ENCODE measurements at places on chromosomes 3 and 15. TPM values are rescaled to one million over a fixed set of nuclear protein-coding genes. Genes with fewer than 3 reads are reported as not detected.
A peak's percentile ranks its signal among the peaks of the same experiment; 100 is the strongest.

The USP13 gene
- total RNA-seq: 8.4 TPM

The APBA2 gene
- 8.2 TPM for total RNA-seq

The MGLL gene
- total RNA-seq: 130 TPM

The NANOGP8 gene
- not detected for total RNA-seq

The A4GNT gene
- total RNA-seq: not detected

The GHSR gene
- not detected for total RNA-seq

The ACTRT3 gene
- total RNA-seq: 1.7 TPM

The CCDC13 gene
- 1.4 TPM for total RNA-seq

The NRROS gene
- total RNA-seq: 3.5 TPM

The CD200R1 gene
- 0.88 TPM for total RNA-seq

The ITIH1 gene
- not detected for total RNA-seq

The C3orf85 gene
- total RNA-seq: 99.7 TPM

The SLC22A14 gene
- total RNA-seq: 5.0 TPM

The PATL2 gene
- 35.5 TPM for total RNA-seq

The THSD4 gene
- 38.5 TPM for total RNA-seq

The ABHD6 gene
- total RNA-seq: 85.5 TPM

The MAP2K1 gene
- 27.8 TPM for total RNA-seq

DNA sequence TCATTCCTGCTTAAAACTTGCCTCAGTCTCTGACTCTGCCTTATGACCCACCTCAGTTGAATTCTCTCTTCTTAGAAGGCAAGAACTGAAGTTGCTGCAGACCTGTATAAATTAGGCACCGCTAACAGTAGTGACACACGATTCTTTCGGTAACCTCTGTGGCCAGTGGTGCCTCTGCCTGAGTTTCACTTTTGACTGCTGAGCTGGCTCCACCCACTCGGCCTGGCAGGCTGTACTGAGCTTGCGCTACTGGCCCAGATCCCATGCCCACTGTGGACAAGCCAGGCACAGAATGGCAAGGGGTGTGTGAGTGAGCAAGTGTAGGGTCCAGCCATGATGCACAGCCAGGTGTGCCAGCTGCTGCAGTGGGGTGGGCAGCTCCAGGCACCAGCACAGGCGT is 19.1 kb upstream of the EIF1B start:
- no peak for DNase-seq

DNA sequence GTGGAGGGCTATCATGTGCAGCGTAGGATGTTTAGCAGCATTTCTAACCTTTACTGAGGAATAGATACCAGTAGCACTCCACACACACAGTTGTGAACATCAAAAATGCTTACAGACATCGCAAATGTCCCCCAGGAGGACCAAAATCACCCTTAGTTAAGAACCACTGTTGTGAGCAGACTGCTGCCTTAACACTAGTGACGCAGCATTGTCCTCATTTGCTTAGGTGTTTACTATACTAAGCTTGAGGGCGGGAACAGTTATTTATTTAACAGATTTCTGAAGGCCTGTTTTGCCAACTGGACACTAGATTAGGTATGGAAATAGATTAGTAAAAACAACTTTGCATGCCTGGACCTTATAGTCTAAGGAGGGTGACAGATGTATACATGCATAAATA is 2.3 kb downstream of the PPP2R3A start:
- DNase-seq: no peak

DNA sequence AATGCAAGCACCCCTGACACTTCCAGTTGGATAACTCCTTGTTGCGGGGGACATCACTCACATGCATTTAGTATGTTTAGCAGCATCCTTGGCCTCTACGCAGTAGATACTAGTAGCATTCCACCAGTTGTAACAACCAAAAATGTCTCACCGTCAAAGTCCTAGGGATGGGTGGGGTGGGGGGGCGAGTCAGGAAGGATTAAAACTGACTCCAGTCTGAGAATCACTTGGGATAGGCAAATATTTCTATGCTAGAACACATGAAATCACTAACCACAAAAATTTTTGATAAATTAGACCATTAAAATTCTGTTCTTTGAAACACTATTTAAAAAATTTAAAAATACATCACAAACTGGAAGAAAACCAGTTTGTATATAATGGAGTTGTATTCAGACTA is 18.0 kb downstream of the ICE2 start:
- no peak for DNase-seq

DNA sequence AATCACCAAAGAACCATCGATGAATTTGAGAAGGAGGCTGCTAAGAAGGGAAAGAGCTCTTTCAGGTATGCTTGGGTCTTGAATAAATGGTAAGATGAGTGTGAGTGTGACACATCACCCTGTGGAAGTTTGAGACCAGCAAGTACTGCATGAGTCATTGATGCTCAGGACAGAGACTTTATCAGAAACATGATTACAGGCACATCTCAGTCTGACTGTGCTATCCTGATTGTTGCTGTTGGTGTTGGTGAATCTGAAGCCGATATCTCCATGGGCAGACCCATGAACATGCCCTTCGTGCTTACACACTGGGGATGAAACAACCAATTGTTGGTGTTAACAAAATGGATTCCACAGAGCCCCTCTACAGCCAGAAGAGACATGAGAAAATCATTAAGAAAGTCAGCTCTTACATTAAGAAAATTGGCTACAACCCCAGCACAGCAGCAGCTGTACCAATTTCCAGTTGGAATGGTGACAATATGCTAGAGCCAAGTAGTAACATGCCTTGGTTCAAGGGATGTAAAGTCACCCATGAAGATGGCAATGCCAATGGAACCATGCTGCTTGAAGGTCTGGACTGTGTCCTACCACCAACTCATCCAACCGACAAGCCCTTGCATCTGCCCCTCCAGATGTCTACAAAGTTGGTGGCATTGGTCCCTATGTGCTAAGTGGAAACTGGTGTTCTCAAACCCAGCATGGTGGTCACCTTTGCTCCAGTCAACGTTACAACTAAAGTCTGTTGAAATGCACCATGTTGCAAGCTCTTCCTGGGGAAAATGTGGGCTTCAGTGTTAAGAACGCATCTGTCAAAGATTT is 20.5 kb downstream of the TM4SF4 start:
- no peak for DNase-seq

DNA sequence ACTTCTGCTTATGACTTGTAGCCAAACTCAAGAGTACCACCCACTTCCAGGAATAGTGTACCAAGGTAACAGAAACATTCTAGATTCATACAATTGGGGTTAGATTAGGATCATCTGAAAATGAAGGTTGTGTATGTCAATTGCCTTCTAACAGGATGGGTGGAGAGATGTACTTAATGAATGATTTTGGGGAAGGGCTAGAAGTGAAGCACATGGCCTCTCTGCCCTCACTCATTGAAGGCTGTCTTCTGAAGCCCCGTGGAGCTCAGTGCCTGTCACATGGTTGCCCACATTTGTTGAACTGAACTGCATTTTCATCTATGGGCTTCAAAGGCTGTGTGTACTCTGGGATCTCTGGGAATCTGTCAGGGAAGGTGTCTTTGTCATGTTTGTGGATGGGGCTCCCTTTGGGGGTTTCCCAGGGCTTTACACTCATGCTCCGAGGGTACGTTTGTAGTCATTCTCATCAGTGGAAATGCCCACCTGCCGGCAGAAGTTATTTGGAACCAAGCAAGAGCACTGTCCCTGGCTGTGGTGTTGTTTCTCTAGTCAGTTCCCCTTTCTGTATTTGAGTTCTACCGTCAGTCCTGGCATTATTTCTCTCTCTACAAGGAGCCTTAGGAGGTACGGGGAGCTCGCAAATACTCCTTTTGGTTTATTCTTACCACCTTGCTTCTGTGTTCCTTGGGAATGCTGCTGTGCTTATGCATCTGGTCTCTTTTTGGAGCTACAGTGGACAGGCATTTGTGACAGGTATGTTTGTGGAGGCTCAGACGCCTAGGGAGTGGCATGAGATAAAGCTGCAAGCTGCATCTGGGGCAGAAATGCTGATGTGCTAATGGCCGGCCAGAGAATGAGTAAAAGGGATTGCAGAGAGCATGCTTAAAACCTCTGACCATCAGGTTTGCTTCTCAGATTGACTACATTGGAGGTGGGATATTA is 22.4 kb downstream of the CD86 start:
- peak; percentile 55 for DNase-seq

GRCh38 chr3:101861212-101861788 is 12.0 kb downstream of the NFKBIZ start:
- DNase-seq: no peak

DNA sequence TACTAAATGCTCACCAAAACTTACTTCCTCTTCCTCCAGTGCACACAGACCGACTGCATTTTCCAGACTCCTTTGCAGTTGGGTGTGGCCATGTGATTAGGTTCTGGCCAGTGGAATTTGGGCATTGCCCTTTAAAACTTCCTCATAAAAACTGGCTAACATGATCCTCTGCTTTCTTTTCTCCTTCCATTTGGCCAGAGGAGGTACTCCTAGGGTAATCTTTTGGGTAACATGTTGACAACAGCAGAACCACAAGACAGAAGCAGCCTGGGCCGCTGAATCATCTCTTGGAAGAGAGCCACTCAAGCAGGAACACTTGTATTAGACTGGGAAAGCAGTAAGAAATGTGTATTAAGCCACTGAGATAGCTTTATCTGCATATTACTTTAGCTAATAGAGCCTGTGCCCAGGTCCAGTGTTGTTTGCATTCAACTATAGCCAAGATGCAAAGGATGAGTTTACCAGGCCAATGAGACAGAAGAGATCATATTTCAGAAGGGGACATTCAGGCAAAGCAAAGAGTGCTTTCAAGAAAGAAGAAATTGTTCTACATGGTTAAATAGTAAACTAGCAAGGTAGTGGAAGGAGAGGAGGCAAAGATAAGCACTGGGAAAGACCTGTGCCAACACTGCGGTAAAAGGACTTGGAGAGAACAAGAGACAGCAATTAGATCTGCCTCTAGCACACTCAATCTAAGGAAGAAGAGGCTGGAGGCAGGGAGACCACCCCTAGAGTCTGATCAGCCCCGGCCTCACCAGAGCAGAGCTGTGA is 79.8 kb downstream of the PLCH1 start:
- DNase-seq: no peak

- no peak for DNase-seq
Observed at GRCh38 chr3:36227980-36228379, 152.3 kb upstream of the STAC start.

DNA sequence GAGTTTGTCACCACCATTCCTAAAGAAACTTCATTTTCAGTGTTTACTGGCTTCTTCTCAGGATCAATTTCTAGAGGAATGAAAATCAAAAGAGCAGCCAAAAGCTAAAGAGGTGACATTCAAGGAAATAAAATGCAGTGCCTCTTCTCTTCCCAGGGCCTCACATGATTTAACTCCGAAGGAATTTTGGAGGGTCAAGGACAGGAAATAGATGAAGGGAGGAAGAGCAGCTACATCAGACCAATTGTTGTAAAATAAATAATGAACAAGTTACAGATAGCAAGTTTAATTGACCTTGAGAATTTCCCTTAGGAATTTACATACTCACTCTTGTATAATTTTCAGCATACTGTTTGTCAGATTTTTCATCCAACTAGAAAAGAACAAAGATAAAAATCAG is 78.1 kb downstream of the LRRFIP2 start:
- no peak for DNase-seq

- no peak for DNase-seq
Observed at GRCh38 chr3:111351334-111351733, 190.7 kb upstream of the CD96 start.

GRCh38 chr15:77418966-77419835 is 703 bp downstream of the PEAK1 start:
- peak; percentile 52 for DNase-seq

DNA sequence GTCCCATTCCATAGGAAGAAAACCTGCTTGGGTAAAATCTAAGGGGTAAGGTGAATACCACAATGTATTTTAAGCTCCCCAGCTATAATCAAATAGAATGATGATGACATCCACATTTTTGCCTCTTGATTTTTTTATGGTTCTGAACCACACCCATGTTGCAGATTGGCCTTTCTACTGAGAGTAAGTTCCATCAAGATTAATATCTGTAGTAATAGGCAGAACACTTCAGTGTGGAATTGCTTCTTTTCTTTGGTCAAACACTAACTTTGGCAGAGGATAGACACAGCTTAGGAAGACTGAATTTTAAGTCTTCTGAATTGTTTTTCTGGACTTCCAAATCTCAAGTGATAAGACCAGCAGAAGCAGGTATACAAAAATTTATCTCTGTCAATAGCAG is 27.0 kb downstream of the PLS1 start:
- no peak for DNase-seq

DNA sequence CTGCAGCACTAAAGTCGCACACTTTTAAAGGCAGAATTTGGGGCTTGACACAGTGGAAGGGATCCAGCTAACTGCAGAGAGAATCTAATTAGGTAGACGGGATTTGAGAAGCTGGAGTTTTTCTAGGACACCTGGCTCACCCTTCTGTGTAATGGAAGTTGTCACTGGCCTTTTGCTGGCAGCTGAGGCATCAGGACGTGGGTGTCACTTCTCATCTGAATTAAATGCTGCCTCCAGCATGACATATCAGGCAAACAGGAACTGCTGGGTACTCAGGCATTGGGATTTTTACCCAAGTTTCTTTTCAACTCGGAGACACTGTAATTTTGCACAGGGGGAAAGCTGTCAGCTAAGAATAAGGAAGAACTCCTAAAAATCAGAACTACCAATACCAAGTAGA is 861.9 kb upstream of the ARPP21 start:
- no peak for DNase-seq

GRCh38 chr15:61720197-61720704 is 340.0 kb downstream of the VPS13C start:
- DNase-seq: no peak

GRCh38 chr3:145952536-145952935 is 208.4 kb downstream of the PLOD2 start:
- DNase-seq: no peak

DNA sequence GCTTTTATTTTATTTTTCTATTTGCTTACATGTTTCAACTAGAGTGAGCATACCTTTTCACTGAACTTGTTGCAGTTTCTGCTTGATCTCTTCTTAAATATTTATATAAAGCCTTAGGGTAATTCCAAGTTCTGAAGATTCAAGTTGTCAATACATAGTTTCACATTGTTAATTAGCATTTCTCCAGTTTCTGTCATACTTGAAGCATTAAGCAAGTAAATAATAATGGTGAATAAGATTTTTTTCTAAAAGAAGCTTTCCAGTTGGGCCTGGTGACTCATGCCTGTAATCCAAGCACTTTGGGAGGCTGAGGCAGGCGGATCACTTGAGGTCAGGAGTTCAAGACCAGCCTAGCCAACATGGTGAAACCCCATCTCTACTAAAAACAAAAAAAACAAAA is 53.9 kb downstream of the CALML4 start:
- no peak for DNase-seq

- no peak for DNase-seq
Observed at GRCh38 chr15:66456211-66456610, 41.4 kb downstream of the SNAPC5 start.

All from Peyer's patch (tissue), 4 donors.